ENCODE measurements at places on chromosomes 1 and 21.
A peak's percentile ranks its signal among the peaks of the same experiment; 100 is the strongest.

DNA sequence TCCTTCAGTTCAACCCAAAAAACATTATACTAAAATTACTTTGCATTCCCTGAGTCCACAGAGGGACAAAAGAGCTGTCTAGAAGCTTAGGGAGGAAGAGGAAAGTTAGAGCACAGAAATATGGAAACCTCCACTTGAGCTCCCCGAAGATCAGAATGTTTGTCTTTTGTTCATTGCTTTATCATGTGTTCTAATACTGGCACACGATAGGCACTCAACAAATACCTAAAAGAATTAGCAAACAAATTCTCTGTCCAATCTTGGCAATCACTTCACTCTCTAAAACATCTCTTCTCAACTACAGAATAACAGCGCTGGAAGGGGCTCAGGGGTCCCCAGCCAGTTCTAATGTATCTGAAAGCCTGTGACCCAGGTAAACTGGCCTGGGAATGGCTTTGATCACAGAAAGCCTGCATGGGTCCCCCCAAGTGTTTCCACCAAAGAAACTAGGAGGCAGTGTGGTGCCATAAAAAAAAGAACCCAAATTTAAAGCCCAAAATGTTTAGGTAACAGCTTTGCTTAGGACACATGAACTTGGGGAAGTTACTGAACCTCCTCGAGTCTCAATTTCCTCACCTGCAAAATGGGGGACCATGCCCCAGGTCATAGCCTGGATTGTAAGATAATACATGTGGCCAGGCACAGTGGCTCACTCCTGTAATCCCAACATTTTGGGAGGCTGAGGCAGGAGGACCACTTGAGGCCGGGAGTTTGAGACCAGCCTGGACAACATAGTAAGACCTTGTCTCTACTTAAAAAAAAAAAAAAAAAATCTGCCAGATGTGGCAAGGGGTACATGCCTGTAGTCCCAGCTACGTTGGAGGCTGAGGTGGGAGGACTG is 45.8 kb downstream of the SSBP3 start:
- no peak for DNase-seq

GRCh38 chr1:93633313-93633712 is 48.3 kb downstream of the BCAR3 start:
- DNase-seq = no peak

GRCh38 chr1:214823311-214824117 is 220.5 kb downstream of the CENPF start:
- no peak for DNase-seq

DNA sequence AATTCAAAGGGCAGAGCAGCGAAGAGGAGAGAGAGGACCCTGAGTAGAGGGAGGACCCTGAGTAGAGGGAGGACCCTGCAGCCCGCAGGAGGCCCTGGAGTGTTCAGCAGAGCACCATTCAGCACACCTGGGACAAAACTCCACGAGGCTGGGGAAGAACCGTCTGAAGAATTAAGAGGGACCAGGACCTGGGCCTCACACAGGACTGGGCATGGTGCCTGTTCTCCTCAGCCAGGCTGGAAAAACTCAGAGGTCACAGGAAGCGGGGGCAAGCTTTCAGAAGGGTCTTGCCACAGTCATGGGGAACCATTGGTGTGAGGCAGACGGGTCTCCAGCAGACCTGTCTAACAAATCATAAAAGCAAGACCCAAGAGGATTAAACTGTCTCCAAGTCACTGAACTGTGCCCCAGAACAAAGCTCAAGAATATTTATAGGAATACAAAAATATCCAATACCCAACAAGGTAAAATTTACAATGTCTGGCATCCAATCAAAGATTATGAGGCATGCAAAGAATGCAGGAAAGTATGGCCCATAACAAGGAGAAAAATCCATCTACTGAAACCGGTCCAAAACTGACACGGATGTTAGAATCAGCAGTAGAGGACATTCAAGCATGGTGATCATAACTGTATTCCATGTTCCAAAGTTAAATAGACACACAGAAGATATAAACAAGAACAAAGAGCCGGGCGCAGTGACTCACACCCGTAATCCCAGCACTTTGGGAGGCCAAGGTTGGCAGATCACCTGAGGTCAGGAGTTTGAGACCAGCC is 30.6 kb downstream of the MORN1 start:
- peak; percentile 13 for DNase-seq

DNA sequence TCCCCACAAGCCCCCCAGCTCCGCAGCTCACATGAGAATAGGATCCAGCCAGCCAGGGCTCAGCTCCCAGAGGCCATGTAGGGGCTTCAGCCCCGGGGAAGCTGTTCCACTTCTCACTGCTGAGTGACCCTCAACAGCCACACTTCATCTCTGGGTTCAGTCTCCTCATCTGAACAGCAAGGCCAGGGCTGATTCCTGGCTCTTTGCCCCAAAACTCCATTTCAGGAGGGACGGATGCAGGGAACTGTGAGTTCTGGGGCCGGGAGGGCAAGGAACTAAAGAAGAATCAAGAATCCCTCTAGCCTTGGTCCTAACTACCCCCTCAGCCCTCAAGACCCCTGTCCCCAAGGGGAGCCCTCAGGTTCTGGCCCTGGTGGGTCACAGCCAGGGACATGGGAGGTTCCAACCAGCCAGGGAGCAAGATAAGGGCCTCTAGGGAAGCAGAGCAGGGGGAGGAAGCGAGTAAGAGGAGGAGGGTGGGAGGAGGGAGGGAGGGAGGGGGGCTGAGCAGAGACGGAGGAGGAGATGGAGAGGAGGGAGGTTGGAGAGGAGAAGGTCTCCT is 13.1 kb downstream of the SDC3 start:
- DNase-seq = no peak

- DNase-seq = no peak
Observed at GRCh38 chr1:167805041-167805556, 83.3 kb downstream of the MPZL1 start.

- no peak for DNase-seq
Observed at GRCh38 chr1:173009597-173009996, 41.1 kb downstream of the TNFSF18 start.

- no peak for DNase-seq
Observed at GRCh38 chr1:23908453-23909341, 4.5 kb downstream of the CNR2 start.

DNA sequence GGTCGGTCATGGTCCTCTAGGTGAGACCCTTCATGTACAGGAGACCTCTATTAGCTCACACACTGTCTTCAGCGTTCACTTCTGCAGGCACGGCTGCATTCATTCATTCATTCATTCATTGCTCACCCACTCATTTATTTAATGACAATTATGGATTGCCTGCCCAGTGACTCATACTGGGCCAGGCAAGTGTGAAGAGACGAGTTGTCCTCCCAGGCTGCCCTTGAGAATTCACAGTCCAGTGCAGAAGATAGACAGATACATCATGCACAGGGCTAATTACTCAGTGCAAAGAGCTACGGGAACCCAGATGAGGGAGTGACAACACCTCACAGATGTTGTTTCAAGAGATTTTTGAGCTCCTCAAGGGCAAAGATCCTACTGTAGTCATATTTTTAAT is 248.4 kb downstream of the TNR start:
- DNase-seq = no peak

DNA sequence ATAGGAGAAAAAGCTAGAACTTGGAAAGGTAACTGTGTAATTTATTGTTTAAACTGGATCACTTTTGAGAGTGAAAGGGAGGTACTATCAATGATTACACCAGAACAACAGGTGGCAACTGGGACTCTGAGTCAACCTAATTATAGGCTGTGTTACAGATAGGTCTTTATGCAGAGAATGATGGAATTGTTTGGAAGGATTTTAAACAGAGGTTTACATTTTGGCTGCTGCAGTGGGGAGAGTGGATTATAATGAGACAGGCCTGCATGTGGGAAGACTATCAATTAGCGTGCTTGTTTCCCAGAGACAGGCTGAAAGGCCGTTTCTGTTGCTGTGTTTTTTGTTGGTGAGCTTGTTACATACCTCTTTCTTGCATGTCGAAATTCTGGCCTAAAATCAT is 432.9 kb downstream of the PLA2G4A start:
- DNase-seq = no peak

GRCh38 chr1:204545202-204545601 is 29.0 kb downstream of the MDM4 start:
- DNase-seq = no peak

- no peak for DNase-seq
Observed at GRCh38 chr1:28412731-28413130, 43.2 kb downstream of the PHACTR4 start.

DNA sequence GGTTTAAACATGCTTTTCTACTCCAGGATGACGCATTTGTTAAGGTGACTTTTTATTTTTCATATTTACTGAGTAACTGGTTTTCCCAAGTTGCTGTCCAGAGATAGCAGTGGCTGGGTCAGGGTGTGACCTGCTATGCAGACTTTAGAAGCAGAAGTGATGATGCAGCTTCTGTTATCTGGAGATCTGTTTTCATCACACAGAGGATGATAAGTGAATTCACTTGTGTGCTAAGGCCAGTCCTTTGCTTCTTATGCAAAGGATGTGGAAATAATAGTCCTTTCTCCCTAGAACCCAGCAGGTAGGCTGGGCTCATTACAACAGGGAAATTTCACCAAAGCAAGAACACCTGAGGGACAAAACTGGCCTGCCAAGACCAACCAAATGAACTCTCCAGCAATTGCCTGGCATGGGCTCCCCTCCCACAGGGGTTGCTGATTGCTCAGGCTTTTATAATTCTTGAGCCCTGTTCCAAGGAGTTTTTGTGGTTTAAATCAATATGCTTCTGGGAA is 97.8 kb upstream of the LPGAT1 start:
- no peak for DNase-seq

All from A172 (cell line).